Central memory CD8-positive, alpha-beta T cell (primary cell): ENCODE measurements at places on chromosomes 16 and 17.

- no peak for DNase-seq
These were observed 8.0 kb upstream of the CDC42EP4 start for GRCh38 chr17:73319766-73320165.

- no peak for DNase-seq
These were observed 38.2 kb downstream of the CMTM4 start for GRCh38 chr16:66658143-66658859.

DNA sequence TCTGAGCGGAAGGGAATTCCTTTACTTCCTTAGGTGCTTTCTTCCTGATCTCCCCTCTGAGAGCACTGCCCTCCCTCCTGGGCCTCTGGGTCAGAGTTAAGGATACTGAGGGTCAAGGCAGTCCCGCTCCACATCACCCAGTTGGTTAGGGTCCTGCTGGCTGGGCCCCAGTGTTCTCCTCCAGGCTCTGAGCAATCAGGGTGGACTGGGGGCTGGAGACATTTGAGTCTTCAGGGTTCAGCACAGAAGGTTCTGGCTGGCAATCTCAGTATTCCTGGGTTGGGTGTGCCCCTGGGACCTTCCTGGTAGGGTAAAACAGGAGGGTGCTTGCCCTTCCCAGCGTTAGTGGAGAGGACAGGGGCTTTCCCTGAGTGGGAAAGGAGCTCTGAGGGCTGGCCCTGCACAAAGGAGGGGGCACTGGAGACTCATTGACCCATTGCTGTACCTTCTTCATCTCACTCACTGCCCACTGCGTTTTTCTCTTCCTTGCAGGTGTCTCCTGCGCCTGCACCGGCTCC is 448 bp downstream of the MT1M start:
- DNase-seq, result no peak

DNA sequence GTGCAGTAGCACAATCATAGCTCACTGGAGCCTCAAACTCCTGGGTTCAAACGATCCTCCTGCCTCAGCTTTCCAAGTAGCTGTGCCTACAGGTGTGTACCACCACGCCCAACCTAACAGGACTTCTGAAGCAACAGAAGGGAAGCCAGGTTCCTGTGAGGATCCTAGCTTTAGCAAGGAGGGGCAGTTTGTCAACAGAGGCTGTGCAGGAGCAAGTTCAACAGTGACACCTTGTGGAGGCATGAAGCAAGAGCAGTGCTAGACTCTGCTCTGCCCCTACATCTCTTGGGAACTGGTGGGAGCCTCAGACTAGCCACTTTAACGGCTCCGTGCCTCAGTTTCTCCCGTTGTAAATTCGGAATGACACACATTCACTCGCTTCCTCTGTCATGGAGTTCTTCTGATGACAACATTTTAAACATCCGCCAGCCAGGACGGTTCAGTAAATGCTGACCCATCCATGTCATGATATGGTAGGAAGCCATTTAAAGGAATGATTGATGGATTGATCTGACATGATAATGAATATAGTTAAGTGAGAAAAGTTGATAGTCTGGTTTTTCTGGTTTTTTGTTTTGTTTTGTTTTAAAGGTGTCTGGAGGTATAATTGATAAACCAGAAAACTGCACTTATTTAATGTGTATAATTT is 218.7 kb downstream of the MRTFB start:
- DNase-seq, result no peak
